Stimulated activated CD4-positive, alpha-beta T cell treated with anti-CD3 and anti-CD28 coated beads, Interleukin-15, amount 100 ng/mL, for 48 hours (primary cell): ENCODE measurements at places on chromosomes 12 and 14.

GRCh38 chr14:94021001-94021400, 5.1 kb upstream of the OTUB2 start:
- DNase-seq, result no peak

DNA sequence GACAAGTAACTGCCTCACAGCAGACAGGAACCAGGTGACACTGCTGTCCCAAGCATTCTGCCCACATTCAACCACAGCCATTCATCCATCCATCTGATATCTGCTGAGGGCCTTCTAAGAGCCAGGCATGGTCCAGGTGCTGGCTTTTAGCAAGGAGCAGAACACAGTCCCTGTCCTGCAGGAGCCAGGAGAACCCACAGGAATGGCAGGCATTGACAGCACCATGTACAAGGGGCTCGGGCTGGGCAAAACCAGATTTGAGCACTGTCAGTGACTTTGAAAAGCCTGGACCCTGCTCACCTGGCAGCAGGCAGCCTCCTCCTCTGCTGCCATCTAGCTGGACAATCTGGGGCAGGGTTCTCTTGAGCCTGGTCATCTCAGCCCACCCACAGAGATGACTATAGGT, 137.0 kb downstream of the ZFP36L1 start:
- DNase-seq, result no peak

DNA sequence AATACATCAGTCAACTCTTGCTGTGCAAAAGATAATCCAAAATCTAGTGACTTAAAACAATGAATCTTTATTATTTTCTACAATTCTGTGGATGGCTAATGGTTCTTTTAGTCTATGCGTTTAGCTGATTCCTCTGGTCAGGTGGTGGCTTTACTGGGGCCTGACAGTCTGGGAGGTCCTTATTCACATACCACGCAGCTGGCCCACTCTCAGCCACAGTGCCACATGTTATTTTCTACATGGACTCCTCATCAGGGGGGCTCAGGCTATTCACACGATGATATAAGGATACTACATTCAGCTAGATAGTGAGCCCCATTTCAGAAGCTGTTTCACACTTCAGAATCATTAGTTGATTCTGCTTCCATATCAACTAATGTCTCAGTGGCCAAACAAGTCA, 287.5 kb upstream of the MGAT4C start:
- DNase-seq, result no peak

DNA sequence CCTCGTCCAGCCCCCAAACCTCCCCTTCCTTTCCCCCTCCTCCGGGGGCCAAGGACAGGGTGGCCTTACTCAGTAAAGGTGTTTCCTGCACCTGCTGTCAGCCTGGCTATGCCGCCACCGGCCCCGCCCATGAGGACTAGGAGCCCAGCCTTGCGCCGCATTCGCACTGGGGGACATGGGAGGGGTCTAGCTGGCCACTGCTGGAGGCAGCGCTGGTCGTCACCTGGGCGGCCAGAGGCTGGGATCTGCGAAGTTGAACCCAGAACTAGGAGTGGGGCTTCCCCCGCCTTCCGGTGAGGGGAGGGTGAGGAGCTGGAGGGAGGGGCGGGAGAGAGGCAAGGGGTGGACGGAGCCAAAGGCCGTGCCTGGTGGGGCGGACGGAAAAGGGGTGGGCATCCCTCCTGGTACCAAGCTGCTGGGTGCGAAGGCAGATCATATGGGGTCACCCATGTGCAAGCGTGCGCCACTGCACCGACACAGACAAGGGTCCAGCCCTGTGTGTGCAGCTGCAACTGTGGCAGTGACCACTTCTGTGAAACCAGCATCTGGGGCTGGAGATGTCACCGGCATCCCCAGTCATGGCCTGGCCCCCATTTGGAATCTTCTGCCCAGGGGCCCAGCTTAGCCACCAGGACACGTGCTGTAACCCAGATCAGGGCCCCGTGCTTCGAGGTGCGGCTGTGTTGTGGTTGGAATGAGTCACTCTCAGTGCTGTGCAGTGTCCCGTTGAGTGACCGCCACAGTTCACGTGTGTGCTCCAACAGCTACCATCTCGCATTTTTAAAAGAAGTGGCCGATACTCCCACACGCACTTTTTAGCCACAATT, 8.5 kb downstream of the AMN start:
- DNase-seq, result no peak

DNA sequence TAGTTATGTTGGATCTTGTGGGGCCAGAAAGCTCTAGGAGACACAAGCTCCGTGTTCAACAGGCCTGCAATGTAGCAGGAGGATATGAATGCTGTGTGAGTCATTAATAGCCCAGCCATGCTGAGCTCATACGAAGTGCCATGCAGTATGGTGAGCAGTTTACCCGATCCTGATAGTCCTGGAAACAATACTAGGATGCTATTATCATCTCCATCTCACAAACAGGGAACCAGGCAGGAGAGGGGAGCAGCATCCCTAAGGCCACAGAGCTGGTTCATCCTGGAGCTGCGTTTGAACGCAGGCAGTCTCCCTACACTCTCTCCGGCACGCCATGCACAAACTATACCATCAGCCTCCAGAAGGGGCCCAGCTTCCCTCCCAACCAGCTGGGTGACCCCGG, 20.5 kb downstream of the TTC7B start:
- no peak for DNase-seq

GRCh38 chr12:52506858-52507715, 13.1 kb downstream of the KRT5 start:
- DNase-seq, result no peak

GRCh38 chr14:22926316-22926715, 2.9 kb downstream of the PRMT5 start:
- DNase-seq, result no peak

GRCh38 chr14:95183532-95184412, 26.4 kb upstream of the DICER1 start:
- no peak for DNase-seq

- DNase-seq, result no peak
Observed at GRCh38 chr14:52365071-52365470, 51.0 kb downstream of the PTGER2 start.

GRCh38 chr14:77131871-77132486, 9.6 kb downstream of the ZDHHC22 start:
- DNase-seq, result no peak

DNA sequence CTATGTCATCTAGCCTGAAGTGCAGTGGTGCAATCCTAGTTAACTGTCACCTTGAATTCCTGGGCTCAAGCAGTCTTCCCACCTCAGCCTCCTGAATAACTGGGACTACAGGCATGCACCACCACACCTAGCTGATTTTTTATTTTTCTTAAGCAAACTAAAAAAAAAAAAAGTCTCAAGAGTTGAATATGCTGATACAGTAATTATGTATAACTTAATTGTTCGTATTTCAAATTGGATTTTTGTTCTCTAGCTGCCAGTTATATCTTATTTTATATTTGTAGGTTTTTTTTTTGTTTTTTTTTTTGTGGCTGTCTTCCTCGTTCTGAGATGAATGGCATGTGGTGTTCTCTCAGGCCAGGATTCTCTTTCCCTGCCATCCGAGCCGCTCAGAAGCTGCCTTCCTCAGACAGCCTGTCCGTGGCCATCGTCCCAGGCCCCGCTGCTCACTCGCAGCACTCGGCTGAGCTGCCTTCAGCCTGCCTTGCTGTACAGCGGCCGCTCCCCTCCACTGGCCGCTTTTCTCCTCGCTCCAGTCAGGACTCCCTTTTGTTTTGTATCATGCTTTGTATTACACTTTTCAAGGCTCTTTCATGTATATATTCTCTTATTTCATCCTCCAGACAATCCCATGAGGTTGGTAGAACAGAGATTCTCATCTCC, 53.3 kb downstream of the WDR20 start:
- DNase-seq, result no peak

DNA sequence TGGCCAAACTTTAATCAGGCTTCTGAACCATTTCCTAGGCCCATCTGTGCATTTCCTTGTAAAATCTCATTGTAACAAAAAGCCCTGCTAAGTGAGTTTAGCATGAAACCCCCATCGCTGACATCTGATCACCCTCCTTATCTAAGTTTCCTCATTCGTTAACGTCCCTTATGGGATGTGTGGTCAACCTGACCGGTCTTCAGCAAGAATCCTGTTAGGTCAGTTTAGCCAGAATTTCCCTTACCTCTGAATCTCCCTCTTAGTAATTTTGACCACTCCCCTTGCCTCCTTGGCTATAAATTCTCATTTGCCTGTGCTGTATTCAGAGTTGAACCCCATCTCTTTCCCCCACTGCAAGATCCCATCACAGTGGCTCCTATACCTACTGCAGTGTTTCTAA, 239.3 kb downstream of the RMST start:
- no peak for DNase-seq

GRCh38 chr12:23534196-23534595, 415.3 kb downstream of the SOX5 start:
- DNase-seq, result no peak

- no peak for DNase-seq
Observed at GRCh38 chr12:39365364-39366001, 77.4 kb downstream of the KIF21A start.

DNA sequence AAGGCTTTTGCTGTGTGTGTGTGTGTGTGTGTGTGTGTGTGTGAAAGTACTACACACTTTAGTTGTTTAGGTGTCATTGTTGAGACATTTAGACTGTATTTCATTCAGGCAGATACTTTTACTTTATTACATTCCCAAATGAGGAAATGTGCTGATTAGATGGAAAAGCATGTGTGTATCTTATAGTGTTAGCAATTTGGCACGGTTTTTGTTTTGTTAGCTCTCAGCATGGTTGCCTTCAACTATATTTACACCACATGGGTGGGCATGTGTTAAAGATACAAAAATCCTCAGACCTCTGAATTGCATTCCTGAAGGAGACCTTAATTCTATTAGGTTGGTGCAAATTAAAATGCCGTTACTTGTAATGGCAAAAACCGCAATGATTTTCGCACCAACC, 879.5 kb downstream of the DIO2 start:
- DNase-seq, result no peak

- DNase-seq, result no peak
Observed at GRCh38 chr12:84599539-84599938, 313.1 kb downstream of the SLC6A15 start.

- DNase-seq, result no peak
Observed at GRCh38 chr12:7005311-7005710, 13.0 kb downstream of the LPCAT3 start.

- DNase-seq, result peak; percentile 58
Observed at GRCh38 chr12:47904713-47905709, at the start of gene VDR. TSS of gene VDR (minus strand) at chr12:47904994. CDS start at chr12:47879113, 25,881 bp downstream.

DNA sequence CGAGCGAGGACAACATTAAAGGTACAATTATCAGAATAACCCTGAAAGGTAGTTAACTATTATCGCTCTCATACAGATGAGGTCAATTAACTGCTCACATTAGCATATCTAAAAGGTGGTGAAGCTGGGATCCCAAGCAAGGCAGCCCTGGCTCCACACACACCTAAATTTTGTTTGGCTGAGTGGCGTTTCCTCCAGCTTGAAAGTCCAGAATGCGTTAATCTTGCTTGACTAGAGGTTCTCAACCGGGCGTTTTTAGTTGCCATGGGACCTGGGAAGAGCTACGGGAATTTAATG, 531 bp downstream of the DLGAP5 start:
- no peak for DNase-seq

- DNase-seq, result no peak
Observed at GRCh38 chr12:1608713-1609119, 14.3 kb upstream of the FBXL14 start.

DNA sequence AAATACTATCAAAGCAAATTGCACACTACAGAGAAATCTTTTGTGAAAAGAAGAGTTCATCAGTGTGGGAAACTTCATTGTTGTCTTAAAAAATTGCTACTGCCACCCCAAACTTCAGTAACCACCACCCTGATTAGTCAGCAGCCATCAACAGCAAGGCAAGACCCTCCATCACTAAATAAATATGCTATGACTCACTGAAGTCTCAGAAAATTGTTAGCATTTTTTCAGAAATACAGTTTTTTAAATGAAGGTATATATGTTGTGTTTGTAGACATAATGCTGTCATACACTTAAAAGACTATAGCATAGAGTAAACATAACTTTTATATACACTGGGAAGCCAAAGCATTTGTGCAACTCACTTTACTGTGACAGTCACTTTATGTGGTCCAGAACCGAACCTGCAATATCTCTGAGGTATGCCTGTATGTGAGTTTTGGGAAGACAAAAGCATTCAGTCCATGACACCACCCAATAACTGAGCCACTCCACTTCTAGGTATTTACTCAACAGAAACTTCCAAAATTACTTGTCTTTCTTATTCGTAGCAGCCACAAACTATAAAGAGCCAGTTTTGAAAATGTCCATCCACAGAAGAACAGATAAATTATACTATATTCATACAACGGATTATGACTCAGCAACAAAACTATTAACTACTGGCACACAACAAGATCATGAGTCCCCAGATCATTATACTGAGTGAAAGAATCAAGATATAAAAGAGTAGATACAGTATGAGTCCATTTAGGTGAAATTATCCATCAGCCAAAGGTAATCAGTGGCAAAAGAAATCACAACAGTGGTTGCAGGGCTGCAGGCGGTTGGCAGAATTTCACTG, 649.6 kb downstream of the BCL11B start:
- no peak for DNase-seq

- no peak for DNase-seq
Observed at GRCh38 chr12:12919666-12920435, 28.5 kb downstream of the GPRC5A start.

DNA sequence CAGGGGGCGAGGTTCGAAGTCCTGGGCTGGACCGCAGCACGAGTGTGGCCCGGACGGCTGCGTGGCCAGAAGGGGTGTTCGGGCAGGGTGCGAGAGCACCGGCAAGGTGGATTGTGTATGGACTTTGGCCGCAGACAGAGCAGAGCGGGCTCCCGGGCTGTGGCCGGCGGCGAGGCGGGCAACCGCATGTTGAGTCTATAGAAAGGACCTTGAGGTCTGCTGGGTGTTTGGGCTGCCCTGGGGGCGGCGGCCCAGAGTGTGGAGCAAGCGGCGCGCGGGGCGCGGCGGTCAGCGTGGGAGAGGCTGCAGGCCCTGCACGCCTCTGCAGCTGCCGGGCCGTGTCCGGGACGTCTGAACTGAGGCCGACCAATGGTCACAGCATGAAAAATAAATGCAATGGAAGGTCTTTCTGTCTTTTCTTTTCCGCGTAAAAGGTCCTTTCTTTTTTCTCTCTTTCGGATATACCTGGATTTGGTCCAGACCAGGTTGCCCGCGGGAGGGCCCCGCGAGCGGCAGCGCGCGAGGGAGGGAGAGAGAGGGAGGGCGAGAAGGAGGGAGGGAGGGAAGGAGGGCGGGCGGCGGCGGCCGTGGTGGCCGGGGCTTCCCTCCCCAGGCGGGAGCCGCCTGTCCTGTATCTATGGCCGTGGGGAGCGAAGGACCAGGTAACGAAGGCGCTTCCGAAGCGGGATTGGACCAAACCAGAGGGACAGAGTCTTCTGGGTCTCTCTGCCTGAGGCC, 5.5 kb upstream of the HOXC9 start:
- no peak for DNase-seq

- no peak for DNase-seq
Observed at GRCh38 chr12:89880690-89881350, 172.2 kb upstream of the ATP2B1 start.

- DNase-seq, result no peak
Observed at GRCh38 chr12:108597559-108598471, at the start of gene TMEM119. TSS of gene TMEM119 (minus strand) at chr12:108598084. CDS start at chr12:108592383, 5,701 bp downstream.

GRCh38 chr14:102293781-102294180, 11.2 kb downstream of the MOK start:
- DNase-seq, result no peak
